Kidney (tissue), 22 donors: ENCODE measurements at places on chromosomes 11 and 22. TPM values are rescaled to one million over a fixed set of nuclear protein-coding genes. Genes with fewer than 3 reads are reported as not detected.

The GAS2L1 gene
- 24.2 TPM for polyA plus RNA-seq

DNA sequence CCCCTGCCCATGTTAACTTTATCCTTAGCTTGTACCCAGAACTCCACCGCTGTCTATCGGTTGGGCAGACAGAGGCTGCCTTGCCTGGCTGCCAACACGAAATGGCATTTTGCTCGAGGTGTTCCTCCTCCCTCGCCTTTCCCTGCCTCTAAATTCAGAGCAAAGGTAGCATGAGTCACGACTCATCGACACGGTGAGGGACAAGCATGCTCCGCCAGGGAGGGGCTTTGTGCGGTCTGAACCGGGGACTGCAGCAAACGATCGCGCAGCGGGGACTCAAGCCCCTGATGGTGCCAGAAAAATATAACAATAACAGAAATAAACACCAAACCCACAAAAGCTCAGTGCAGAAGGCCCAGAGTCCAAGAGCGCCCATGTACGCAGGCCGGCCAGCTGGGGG, 52.3 kb downstream of the RTL6 start:
- H3K4me3 ChIP-seq: no peak overlapping the region
- H3K27me3 ChIP-seq: no peaks in the 10 kb centered on the region
- no peaks in the 10 kb centered on the region for H3K4me1 ChIP-seq
- H3K27ac ChIP-seq: no peak overlapping the region

DNA sequence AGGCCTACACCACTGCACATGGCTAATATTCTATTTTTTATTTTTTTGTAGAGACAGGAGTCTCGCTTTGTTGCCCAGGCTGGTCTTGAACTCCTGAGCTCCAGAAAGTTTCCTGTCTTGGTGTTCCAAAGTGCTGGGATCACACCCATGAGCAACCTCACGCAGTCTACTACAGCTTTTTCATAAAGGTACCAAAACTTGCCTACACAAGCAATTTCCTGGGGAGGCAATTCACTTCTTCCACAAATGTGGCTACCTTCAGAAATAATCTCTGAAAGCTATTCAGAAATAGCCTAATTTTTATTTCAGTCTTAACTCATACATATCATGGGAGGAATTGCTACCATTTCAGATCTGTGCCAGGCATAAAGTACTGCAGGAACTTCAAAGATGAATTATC, 11.4 kb downstream of the SLC35F2 start:
- H3K36me3 ChIP-seq: no peaks in the 10 kb centered on the region
- H3K4me1 ChIP-seq: no peaks in the 10 kb centered on the region
- no peak for DNase-seq
- H3K27me3 ChIP-seq: no peaks in the 10 kb centered on the region
- no peak overlapping the region for H3K27ac ChIP-seq
- H3K4me3 ChIP-seq: no peak overlapping the region

DNA sequence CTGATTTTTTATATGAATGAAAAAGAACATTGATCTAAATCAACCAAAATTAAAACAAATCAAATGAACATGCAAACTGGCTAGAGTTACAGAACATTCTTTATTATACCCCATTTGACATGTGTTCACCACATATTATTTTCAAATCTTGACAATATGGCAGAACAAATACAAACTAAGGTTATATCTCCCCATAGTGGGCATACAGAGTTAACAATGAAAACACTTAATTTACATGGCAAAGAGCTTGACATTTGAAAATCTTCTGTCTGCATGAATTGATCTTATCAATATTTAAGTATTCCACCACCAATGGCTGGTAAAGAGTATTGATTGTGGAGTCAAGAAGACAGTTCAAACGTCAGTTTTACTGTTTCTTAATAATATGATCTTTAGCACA, 197.9 kb upstream of the ANO3 start:
- no peaks in the 10 kb centered on the region for H3K4me1 ChIP-seq
- no peaks in the 10 kb centered on the region for H3K36me3 ChIP-seq
- H3K4me3 ChIP-seq: no peak overlapping the region
- no peak for DNase-seq
- no peaks in the 10 kb centered on the region for H3K27me3 ChIP-seq

- H3K4me3 ChIP-seq: no peak overlapping the region
- no peak overlapping the region for H3K27ac ChIP-seq
- no peak for DNase-seq
- no peaks in the 10 kb centered on the region for H3K36me3 ChIP-seq
Observed at GRCh38 chr11:18065572-18065971, 19.5 kb upstream of the TPH1 start.

The LRRC51 gene
- polyA plus RNA-seq: 28.9 TPM
